NCI-H187 treated with DMSO at 0.1 percent for 48 hours (cell line): ENCODE measurements at places on chromosomes 16 and 17.

DNA sequence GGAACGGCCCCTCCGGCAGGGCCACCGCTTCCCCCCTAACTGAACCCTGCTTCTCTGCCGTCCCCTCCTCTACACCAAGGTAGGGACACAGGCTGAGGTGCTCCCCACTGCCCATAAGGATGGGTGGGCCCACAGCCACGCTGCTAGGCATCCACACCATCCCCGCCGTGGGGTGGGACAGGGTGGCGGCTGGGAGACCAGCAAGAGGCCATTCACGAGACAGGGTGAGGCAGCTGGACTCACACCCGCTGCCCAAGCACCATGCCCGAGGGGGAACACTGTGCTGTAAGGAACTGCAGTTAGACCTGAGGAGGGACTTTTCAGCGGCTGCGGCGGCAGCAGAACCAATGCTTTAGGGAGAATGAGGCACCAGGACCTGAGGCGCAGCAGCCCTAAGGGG, 47.5 kb upstream of the RRN3 start:
- no peak for DNase-seq

DNA sequence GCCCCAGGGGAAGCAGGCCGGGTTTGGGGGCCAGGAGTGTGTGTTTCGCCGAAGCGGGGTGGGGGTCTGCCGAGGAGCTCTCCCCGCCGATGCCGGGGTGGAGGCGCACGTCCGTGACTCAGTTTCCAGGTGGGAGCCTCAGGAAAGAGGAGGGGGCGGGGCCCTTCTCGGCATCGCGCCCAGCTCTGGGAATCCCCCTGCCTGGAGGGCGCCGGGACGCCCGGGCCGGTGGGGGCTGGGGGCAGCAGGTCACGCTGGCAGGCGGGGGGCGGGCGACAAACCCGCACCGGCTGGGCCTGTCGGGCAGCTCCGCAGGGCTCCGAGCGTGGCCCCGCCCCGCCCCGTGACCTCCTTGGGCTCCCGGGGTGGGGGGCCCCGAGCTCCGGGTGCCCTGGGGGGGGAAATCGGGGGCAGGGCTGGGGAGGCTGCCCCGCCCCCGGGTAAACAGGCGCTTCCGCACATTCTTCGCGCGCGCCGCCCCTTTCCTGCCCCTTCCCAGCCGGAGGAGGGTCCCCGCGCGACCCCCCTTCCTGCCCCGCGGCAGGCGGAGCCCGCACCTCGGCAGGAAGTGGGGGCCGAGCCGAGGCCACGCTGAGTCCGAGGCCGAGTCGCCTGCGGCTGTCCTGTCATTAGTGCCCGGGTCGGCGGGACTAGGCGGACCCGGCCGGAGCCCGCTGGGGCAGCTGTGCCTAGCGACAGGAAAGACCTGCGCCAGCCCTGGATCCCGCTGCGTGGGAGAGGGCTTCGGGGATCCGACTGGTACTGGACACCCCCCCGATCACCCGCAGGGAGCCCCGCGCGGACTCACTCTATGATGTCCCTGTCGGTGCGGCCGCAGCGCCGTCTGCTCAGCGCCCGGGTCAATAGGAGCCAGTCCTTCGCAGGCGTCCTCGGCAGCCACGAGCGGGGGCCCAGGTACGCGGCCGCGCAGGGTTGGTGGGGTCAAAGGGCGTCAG, 9.3 kb downstream of the RIPOR1 start:
- no peak for DNase-seq

DNA sequence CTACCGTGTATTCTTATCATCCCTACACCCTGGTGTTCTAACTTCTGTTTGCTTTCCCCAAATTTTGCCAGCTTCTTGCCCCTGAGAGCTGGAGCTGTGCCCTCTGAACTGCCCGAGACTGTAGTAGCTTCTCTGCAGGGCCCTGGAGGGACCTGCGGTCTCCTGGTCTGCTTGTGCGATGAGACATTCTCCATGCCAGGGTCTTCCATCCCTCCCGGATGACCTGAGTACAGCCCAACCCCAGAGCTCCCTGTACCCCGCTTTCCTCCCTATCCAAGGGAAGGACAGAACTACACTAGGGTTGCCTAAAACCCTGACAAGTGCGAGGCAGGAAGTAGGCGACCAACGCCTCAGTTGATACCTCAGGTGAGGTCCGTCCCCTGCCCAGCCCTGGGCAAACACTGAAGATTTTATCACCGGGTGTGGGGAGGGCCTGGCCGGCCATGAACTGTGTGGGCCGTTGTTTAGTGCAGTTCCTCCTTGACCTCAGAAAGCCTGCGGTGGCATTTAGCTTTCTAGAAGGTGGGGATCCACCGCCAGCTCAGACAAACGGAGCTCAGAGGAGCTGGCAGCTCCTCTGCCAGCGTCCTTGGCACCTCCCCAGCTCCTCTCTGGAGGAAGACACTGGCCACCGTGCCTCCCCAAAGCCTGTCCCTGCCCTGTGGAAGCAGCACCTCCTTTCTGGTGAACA, 13.7 kb downstream of the CANT1 start:
- no peak for DNase-seq

GRCh38 chr17:63830904-63831491, 3.5 kb upstream of the FTSJ3 start:
- DNase-seq = no peak

DNA sequence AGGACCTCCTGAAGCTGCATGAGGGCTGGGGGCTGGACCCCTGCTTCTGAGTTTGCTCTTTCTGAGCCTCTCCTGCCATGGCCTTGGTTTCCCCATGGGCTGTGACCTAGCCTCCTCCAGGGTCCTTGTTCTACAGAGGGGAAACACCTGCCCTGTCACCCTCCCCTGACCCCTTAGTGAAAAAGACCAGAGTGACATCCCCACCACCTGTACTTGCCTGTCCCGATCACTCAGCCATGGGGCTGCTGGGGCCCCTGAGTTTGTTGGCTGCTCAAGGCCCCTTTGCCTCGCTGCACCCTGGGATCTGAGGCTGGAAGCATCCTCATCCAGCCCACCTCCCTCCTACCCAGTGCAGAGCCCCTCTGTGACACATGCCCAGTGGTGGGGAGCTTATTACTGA, 800 bp downstream of the NOD2 start:
- no peak for DNase-seq

- DNase-seq = no peak
Measured at GRCh38 chr16:68408428-68408827, 39.9 kb downstream of the SMPD3 start.
